ENCODE measurements at places on chromosomes 7 and 10. TPM values are rescaled to one million over a fixed set of nuclear protein-coding genes. Genes with fewer than 3 reads are reported as not detected.

DNA sequence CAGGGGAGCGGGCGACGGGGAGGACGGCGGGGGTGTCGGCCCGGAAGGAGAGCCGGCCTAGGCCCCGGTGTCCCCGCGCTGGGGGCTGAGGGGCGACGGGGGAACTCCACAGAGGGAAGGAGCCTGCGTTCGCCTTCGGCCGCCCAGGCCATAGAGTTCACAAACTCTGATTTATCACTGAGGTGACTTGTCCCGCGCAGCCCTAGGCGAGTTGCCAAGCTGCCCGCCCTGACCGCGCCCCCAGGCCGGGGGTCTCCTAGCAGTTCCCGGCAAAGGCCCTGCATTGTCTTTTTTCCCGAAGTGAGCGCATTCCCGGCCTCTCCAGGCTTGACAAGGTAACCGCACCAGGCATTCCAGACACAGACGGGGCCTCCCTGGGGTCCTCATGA, 2.9 kb upstream of the NKX6-2 start:
- DNase-seq = no peak

The EBLN1 gene
- not detected for total RNA-seq

The LAMB4 gene
- 0.79 TPM for total RNA-seq

GRCh38 chr10:104614245-104614831, 26.8 kb upstream of the SORCS3 start:
- DNase-seq = no peak

- no peak for DNase-seq
These were observed 30.4 kb downstream of the CNTNAP2 start for GRCh38 chr7:146146831-146147486.

The DOCK1 gene
- 37.9 TPM for total RNA-seq

DNA sequence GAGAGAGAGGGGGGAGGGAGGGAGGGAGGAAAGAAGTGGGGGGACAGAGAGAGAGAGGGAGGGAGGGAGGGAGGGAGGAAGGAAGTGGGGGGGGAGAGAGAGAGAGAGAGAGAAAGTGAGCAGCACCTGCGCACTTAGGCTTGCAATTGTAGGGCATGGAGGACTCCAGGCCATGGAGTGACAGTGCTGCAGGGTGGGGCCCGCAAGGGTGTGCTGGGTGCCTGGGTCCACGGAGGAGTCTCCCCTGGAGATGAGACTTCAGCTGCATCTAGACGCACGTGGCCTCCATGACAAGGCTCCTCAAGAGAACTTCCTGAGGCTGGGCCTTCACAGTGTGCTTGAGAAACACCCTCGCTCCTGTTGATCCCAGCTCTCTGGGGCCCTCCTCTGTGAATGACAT, 44.5 kb downstream of the CLRN3 start:
- DNase-seq = no peak

The MMD2 gene
- total RNA-seq = not detected

DNA sequence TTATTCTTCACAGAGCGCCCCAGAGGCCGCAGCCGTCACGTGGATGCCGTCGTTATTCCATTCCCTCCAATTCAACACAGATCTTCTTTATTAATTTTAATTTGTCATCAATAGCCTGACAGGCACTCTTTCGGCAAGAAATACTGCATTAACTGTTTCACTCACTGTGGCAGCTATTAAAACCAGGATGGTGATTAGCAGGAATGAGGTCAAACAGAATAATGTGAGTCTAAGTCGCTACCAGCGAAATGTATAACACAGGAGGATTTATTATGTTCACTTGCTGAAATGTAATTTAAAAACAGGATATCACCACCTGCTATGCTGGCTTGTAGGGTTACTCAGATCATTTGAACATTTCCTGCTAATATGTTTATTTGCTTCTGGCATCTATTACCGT, 74.2 kb upstream of the MGMT start:
- no peak for DNase-seq

GRCh38 chr7:1611708-1612241, 41.9 kb upstream of the PSMG3 start:
- no peak for DNase-seq

The HEPACAM2 gene
- 0.30 TPM for total RNA-seq

DNA sequence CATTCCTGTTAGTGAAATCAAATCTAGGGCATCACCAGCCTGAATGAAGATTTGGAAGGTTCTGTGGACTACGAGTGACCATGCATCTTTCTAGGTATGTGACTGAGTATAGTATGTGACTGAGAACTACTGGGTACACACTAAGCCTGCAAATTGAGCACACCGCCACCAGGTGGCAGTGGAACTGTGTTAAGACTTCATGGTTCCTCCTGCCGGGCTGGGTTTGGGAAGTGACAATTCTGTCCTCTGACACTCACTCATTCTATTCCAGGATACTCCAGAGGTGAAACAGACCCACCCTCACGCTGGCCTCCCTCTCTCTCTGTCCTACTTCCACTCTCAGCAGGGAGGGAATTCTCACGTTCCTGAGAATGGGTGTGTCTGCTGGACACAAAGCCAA, 84.0 kb upstream of the TMEM248 start:
- no peak for DNase-seq

The PIK3AP1 gene
- total RNA-seq = 29.2 TPM

DNA sequence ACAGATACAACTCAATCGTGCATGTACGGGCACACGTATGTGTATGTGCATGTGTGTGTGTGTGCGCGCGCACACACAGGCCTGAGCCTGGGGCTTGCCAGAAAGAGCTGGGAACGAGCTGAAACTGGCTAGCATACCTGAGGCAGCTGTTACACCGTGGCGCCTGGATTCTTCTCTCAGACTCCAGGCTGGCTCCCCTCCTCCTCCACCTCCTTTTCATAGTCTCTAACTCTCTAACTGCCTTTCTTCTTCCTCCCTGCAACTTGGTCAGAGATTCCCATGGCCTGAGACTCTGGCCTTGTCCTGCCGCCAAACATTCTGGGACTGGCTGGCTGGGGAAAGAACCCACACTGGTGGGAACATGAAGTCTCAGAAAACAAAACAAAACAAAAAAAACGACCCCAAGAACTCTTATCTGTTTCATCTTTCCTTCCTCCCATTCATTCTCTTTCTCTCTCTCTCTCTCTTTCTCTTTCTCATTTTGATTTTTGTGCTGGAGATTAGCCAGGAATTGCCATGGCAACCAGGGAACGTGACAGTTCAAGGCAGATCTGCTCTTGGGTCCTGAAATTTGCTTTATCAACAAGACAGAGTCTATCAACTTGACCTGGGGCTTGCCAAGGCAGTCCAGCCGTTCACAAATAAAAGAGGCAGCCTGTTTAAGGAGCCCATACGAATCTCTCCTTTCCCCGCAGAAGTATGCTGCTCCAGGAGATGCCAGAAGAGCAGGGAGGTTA, 76.8 kb upstream of the SEM1 start:
- DNase-seq = peak; percentile 21

- no peak for DNase-seq
These were observed 756.4 kb downstream of the XPNPEP1 start for GRCh38 chr10:109166935-109167334.

GRCh38 chr10:48684792-48685623, at the start of gene WDFY4:
TSS of gene WDFY4 (plus strand) at chr10:48684873. CDS start at chr10:48709733, 24,860 bp downstream.
- DNase-seq = peak; percentile 68

DNA sequence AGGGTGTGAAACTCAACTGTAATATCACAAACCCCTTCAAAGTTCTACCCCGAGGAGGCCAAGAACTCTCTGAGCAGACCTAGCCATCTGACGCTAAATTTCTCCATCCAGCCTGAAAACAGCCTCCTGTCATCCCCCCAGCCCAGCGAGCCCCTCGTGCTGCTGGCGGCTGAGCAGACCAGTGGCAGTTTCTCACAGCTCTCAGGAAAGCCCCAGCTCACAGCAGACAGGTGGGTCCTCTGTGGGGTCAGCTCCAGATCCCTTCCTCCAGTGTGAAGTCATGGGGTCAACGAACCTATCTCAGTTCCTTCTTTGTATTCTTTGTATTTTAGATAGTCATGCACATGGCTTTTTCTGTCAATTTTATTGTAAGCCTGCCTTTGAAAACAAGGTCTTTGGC, 7.8 kb downstream of the GARIN1A start:
- DNase-seq = no peak

- DNase-seq = no peak
These were observed 110.4 kb downstream of the NT5C2 start for GRCh38 chr10:103082683-103083082.

DNA sequence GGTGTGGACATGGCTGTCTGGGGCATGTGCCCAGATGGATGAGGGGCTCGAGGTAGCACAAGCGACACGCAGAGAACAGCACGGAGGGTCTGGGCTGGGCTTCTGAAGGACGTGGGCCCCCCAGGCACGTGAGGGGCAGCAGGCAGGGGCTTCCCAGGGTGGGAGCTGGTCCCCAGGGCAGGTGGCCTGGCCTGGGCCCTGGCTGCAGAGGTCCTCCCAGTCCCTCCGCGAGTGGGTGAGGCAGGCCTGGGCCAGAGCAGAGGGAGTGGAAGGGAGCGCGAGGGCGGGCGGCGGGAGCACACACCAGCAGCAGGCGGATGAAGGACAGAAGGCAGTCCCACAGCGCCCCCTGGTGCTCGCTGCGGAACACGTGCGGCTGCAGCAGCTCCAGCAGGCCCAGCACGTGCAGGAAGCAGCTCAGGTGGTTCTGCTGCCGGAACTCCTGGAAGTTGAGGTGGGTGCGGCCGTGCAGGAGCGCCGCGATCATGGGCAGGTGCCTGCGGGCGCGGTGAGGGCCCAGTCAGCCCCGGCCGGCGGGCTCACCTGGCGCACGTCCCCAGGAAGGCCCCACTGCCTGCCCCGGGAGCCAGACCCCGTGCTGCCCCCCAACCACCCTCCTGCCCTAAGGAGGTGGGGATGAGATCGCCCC, 14.7 kb upstream of the MICALL2 start:
- peak; percentile 95 for DNase-seq

GRCh38 chr10:79182781-79183467, 114.2 kb downstream of the ZMIZ1 start:
- no peak for DNase-seq
